ENCODE measurements at places on chromosomes 7 and 10. TPM values are rescaled to one million over a fixed set of nuclear protein-coding genes. Genes with fewer than 3 reads are reported as not detected.

DNA sequence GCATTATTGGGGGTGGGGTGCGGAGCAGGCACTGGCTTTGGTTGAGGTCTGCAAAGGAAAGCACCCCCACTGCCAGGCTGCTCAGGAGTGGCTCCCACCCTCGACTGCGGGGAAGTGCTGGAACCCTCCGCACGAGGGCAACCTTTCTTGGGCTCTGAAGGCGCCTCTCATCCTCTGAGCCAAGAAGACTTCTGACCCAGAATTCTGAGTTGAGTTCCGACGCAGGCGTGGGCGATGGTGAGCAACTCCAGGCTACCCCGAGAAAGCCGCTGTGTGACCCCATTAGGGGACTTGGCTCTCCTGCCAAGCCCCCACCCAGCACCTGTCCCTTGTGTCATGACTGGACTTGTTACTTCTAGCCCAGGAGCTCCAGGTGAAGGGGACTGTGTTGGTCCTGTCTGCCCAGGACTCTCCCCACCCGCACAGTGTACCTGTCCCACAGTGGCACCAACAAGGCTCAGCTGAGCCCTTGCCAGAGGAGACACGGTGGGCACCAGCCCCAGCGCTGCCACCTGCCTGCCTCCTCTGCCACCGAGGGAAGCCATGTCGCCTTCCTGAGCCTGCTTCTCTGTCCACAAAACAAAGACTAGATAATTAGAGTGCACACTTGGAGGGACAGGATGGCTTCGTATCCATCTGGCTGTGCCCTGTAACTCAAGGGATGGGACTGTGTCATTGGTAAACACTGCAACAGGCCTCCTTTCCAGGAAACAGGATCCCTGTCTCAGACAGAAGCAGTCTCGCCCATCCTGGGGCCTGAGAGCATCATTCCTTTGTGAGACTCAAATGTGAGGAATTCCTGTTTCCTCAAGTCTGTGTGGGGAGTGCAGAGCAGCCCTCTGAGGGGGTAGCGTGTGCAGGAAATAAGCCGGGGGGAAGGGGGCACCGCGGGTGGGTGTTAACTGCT is 128.8 kb downstream of the LHPP start:
- peak; percentile 40 for DNase-seq

DNA sequence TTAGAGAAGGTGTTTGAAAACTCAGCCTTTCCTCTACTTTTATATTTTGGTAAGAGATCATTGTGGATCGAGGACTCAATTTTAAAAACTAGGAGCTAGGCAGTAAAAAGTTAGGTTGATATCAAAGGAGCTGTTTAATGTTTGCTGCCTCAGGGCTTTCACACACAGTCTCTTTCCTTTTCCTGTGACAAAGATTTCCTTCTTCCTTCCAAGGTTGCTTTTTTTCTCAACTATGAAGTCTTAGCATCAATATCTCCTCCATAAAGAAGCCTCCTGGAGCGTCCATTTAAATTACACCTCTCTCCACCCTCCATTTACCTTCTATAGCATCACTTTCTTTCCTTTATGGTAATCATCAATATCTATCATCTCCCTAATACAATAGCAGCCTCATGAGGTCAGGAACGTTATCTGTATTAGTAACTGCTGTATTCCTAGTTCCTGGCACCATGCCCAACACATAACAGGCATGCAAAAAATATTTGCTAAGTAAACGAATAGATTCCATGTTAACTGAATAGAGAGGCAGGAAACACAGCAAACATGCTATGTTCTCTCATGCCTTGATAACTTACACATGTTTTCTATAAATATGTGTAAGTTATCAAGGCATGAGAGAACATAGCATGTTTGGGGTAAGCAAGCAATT is 48.5 kb downstream of the GNAT3 start:
- no peak for DNase-seq

DNA sequence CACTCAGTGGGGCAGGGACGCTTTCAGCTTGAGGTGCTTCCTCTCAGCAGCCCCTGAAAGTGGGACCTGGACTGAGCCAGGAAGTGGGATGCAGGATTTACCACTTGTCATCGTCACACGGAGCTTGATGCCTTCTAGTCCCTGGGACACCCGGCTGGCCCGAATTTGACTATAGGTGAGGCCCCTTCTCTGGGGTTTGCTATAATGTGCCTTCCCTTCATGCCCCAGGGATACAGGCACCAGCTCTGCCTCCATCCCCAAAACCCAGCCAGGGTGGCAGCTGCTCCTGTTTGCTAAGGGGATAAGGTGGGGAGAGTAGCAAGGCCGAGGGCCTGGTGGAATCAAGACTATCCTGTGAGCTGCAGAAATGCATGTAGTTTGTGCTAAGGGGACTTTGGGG is 235.0 kb downstream of the GLRX3 start:
- DNase-seq = no peak

- DNase-seq = no peak
These were observed 17.4 kb upstream of the KIF5B start for GRCh38 chr10:32073659-32074058.

GRCh38 chr10:82660205-82660604 is 785.2 kb downstream of the NRG3 start:
- no peak for DNase-seq

GRCh38 chr7:45215601-45216062 is 58.0 kb downstream of the RAMP3 start:
- no peak for DNase-seq

GRCh38 chr7:158450476-158451124 is 137.0 kb downstream of the PTPRN2 start:
- no peak for DNase-seq

DNA sequence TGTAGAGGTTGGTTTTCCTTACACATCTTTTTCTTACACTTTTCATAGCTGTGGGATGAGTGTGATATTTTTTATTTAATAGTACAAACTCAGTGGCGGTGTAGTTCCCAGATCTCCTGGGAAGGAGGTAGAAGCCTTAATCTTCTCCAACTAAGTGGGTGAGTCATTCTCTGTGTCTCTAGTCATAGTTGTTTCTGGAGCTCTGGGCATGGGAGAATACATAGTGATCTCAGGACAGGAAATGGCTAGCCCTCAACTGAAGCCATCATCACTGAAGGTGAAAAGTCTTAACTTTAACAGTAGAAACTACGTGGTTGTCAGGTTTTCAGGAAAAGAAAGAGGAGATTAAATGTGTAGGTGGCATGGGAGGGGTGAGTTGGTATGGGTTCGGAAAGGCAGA is 319.4 kb upstream of the FZD8 start:
- no peak for DNase-seq

DNA sequence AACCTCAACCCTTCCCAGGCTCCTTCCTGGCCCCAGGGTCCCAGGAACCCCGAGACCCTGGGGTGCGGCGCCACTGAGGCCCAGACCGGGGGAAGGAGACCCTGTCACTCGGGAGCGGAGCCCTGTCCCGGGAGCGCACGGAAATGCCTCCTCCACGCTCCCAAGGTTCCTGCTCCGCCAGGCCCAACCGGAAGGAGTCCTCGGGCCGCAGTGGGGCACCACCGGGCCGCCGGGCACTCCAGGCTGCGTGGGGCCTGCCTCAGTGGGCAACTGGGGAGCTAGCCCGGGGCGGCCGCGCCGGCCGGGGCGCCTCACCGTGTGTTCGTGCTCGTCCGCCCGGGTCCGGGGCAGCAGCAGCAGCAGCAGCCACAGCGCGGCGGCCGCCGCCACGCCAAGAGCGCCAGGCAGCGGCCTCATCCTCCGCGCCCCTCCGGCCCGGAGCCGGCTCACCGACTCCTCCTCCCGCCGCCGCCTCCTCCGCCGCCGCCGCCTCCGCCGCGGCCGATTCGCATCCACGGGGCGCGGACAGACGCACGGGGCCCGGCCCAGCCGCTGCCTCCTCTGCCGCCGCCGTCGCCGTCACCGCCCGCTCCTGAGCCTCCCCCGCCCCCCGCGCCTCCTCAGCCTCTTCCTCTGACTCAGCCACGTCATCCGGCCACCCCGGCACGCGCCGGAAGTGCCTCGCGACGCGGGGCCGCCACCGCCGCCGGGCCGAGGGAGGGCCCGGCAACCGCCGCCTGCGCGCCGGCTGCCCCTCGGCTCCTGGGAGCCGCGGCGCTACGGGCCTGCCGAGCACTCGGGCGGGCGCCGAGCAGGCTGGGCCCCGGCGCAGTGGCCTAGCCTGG is at the start of gene TM9SF3:
TM9SF3 (minus strand) TSS at position 594 of the 845 bp plus-strand sequence; CDS start at position 417, 177 bp downstream.
- DNase-seq = peak; percentile 95

- DNase-seq = no peak
These were observed 449.1 kb downstream of the PAXIP1 start for GRCh38 chr7:154553711-154554265.

GRCh38 chr10:124616040-124616835 is 127.9 kb downstream of the FAM53B start:
- DNase-seq = no peak

- no peak for DNase-seq
These were observed 249.8 kb upstream of the VSTM2A start for GRCh38 chr7:54292171-54292925.

DNA sequence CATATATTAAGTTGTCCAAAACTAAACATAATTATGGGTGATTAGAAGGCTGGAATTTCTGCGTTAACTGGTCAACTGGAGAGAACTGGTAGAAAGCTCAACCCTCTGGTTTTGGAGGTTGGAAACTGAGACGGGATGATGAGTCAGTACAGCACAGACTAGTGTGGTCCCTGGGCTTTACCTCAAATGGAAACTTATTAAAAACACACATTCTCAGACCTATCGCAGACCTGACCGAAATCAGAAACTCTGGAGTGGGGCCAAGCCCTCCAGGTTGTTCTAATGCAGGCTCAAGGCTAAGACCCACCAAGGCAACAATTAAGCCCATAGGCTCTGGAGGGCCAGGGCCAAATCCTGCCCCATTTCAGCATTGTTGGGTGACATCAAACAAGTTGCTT is 136.9 kb downstream of the KCNMA1 start:
- DNase-seq = no peak

GRCh38 chr10:59266321-59266720 is 89.9 kb downstream of the PHYHIPL start:
- DNase-seq = no peak

- DNase-seq = no peak
These were observed 86.2 kb upstream of the PPIF start for GRCh38 chr10:79260811-79261740.

GRCh38 chr7:70307544-70308106 is 709.4 kb downstream of the AUTS2 start:
- no peak for DNase-seq

DNA sequence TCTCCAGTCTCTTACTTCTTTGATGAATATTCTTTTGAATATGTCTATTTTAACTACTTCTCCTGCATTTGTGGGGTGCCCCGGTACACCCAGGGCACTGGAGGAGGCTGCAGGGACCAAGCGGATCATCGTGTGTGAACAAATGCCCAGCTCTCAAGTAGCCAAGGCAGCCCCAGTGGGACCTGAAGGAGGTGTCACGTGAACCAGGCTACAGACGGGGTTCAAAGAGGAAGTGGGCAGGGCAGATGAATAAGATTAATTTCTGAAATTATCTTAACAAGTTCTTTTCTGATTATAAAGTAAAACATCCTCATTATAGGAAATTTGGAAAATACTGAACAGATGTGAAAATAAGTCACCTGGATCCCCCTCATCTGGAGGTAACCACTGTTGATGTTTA is 78.4 kb upstream of the DUSP5 start:
- no peak for DNase-seq

DNA sequence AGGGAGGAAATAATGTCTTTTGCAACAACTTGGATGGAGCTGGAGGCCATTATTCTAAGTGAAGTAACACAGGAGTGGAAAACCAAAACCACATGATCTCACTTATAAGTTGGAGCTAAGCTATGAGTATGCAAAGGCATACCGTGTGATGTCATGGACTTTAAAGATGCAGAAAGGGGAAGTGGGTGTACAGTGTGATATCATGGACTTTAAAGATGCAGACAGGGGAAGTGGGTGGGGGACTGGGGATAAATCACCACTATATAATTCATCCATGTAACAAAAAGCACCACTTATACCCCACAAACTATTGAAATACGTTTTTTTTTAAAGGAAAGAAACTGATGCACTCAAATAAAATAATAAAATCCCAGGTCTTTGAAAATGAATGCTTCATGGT is 29.5 kb downstream of the LYZL2 start:
- DNase-seq = no peak

DNA sequence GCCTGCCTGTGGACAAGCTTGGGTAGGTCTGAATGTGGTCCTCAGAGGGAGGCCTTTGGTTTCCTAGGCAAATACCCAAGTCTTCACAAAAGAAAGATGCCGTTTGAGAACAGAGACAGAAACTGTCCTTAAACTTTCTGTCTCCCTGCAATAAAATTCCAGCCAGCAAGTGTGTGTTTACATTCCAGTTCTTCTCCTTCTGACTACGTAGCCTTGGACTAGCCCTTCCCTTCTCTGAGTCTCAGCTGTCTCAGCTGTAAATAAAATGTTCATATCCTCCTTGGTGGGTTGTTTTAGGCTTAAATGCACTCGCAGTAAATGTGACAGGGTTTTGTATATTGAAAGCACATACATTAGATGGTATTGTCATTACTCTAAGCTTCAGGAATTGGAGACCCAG is 561.2 kb upstream of the MKI67 start:
- no peak for DNase-seq

- peak; percentile 52 for DNase-seq
These were observed 640 bp downstream of the ANKMY2 start for GRCh38 chr7:16644636-16645592.

GRCh38 chr7:34066411-34066810 is 161.1 kb downstream of the BMPER start:
- DNase-seq = no peak

DNA sequence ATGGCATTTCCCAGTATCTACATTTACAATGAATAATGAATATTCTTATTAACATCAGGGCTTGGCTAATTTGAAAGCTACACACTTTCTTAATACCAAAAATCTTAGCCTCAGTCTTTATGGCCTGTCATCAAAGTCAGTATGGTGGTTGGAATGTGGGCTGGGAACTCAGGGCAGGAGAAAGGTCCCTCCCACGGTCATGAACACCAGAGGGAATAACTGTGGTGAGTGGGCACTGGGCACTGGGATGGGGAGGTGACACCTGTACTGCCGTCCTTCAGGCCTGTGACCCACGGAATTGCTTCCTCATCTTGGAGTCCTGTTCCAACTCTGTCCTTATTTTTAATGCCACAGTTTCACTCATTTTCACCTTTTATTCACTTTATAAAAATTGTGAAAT is 276.9 kb upstream of the PLPP4 start:
- DNase-seq = no peak

DNA sequence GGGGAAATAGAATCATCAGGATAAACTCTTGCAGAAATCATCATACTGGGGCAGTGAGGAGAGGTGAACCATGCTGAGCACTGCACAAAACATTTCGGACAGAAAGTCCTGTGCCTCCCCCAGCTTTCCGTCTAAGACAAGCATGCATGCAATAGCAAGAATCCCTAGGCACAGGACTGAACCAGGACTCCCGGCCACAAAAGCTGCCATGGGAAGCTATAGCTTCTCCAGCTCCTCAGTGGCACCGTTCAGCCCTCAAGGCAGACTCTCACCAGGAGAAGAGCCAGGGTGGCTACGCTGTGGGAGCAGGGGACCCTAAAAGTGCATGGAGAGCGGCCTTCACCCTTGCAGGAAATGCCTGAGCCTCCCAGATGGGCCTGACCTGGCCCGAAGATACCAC is 70.8 kb downstream of the ASB13 start:
- no peak for DNase-seq

GRCh38 chr7:143250822-143251221 is 12.4 kb upstream of the GSTK1 start:
- DNase-seq = no peak

The ODAD2 gene
- polyA plus RNA-seq = 0.05 TPM

The TMEM270 gene
- not detected for polyA plus RNA-seq

The GDF2 gene
- 0.14 TPM for polyA plus RNA-seq

The ANKRD7 gene
- polyA plus RNA-seq = 1.1 TPM

The NRF1 gene
- 5.7 TPM for polyA plus RNA-seq

The LOXL4 gene
- polyA plus RNA-seq = 0.77 TPM

The ARMH3 gene
- 38.1 TPM for polyA plus RNA-seq

The NSMCE4A gene
- polyA plus RNA-seq = 48.0 TPM

The BICC1 gene
- polyA plus RNA-seq = 5.2 TPM

The PTPN20 gene
- polyA plus RNA-seq = 6.7 TPM

The LHFPL3 gene
- not detected for polyA plus RNA-seq

The MAGI2 gene
- polyA plus RNA-seq = 3.2 TPM

The SPDYE16 gene
- polyA plus RNA-seq = 0.09 TPM
